Activated CD4-positive, alpha-beta T cell treated with anti-CD3 and anti-CD28 coated beads for 4 hours (primary cell): ENCODE measurements at places on chromosomes 5 and 9.

GRCh38 chr5:106680330-106680729 is 990.4 kb downstream of the EFNA5 start:
- DNase-seq: no peak

DNA sequence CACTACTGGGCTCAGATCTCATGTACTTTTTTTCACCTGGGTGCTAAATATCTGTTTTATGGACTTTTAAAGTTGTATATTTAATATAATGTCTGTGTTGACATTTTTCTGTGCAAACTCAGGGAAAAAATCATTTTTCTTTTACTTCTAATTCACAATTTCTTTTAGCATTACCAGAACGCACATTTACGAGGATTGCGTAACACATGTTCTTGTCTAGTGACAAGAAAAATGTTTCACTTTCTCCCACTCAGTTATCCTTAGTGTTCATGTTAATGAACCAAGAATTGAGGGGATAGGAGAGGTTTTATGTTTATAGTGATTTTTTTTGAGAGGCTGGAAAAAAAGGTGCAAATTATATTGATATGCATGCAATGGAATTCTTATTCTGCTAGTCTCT is 86.3 kb upstream of the PJA2 start:
- no peak for DNase-seq

DNA sequence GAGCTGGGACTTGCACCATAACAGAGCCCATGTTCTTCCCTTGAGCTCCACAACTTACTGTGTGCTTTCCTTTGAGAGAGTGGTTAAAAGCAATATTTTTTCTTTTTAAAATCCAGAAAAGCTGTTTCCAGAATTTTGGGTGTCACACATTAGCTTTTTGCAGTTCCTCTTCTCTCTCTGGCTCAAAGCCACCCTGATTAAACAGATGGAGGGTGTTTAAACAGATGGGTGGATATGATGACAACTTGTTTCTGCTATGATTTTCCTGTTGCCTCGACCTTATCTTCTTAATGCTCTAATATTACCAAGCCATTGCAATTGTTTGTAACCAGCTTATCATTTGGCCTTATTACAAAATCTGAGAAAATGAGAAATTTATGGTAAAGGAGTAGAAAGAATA is 22.9 kb upstream of the CFAP95 start:
- DNase-seq: no peak

DNA sequence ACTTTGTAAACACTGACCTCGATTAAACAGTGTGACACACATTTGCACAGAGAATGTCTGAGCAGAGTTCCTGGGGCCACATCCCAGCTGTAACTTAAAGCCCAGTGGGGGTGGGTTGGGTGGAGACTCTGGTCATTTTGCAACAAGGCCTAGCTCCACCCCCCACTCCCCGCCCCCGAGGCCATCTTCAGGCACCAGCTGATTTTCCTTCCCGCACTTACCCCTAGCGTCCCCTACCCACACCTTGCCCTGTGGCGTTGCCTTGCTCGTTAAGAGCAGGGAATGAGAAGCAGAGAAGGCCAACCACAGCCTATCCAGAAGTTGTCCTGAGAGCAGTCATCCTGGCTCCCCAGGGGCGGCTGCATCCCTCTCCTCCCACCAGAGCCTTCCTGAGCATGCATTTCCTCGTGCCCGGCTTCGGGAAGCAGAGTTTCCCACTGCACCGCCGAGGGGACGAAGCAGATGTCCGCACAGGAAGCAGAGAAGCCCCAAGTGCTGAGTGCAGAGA is 101.7 kb upstream of the SARDH start:
- DNase-seq: no peak

GRCh38 chr9:91572811-91573210 is 149.2 kb upstream of the NFIL3 start:
- DNase-seq: no peak

DNA sequence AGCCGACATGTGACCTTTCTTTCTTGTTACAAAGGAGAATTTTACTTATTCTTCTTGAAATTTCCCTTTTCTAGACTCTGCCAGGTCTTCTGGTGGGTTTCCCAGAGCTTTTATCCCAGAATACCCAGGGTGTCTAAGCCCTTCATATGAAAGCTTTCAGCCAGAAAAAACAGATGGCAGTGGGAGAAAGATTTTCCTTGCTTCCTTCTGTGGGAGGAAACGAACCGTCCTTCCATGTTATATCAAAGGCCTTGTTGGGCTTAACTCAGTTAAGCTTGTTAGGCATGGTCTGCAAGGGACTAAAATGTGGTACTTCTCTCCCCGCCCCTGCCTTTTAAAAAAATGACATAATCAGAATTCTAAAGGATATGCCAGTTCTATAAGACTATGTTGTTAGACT is 47.5 kb downstream of the SPATA31D1 start:
- no peak for DNase-seq
